ENCODE measurements at places on chromosomes 12 and 14.

- DNase-seq, result no peak
Measured at GRCh38 chr12:99609455-99610181, 37.9 kb upstream of the GARIN6 start.

GRCh38 chr14:50906326-50907065 lies 34.6 kb downstream of the ABHD12B start:
- DNase-seq, result no peak

DNA sequence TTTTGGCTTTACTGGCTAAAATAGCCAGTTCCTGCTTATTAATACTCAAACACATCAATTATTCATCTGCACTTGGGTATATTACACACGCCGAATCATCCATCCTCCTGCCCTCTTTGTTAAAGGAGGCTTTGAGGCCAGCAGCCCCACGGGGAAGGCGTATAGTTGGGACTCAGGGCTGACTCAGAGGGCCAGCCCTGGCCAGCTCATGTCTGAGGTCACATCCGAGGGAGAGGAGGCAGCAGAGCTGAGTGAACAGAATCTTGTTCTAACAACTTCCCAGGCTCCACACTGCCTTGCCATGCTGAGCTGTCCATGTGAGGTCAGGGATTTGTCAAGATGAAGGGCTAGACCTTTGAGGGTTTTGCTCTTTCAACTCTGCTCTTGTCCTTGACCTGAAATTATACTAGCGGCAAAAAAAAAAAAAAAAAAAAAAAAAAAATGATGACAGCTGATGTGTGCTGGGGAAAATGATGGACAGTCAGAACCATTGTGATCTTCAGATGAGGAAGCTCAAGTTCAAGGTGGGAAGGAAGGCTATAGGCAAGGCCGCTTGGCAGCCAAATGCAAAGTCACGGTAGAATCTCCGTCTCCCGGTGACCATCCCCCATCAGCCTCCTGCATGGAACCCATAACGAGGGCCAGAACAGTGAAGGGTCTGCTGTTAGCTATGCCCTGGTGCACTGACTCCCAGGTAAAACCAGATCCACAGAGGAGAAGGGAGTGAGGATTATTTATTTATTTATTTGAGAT lies 12.5 kb upstream of the MARK3 start:
- no peak for DNase-seq

DNA sequence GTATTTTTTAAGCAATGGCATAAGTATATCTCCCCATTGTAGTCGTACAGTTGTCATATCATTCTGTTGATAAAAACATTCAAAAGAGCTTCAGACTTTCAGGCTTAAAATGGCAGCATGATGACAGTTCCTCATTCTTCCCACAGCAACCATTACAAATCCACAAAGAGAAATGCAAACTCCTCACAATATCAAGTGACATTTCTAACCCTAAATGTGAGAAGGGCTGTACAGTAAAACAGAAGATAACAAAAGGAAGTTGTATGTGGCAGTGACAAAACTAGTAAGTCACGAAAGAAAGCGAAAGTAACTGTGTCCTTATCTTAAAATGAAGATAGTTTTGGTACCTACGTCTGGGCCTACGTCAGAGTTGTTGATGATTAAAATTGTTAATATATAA lies 46.7 kb downstream of the GXYLT1 start:
- DNase-seq, result peak; percentile 6

- DNase-seq, result no peak
Measured at GRCh38 chr12:62260733-62261683, 804 bp downstream of the USP15 start.

GRCh38 chr14:28059254-28059653 lies 707.3 kb upstream of the FOXG1 start:
- DNase-seq, result no peak

DNA sequence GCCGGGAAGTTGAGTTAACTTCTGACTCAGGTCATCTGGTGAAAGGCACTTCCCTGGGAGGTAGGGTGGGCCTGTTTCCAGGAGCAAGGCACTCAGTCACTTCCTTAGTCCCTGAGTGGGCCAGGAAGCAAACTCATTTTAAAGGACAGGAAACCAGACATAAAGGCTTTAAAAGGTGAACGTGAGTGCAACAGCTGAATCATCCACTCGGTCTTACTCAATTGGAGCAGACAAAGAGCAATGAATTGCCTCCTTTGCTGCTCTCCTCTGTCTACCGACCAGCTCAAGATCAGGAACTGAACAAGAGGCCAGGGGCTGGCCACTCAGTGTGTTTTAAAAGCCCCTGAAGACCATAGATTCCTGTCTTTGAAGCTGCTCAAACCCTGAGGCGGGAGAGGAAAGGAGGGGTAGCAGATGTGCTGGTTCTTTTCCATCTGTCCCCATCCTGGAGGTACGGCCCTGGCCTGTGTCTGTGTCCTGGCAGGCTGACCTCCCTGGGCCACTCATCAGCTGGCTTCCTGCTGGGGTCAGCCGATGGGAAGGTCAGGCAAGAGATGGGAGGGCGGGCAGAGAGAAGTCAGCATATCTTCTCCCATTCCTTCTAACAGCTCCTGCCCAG lies 148.9 kb downstream of the PPM1H start:
- DNase-seq, result no peak

- no peak for DNase-seq
Measured at GRCh38 chr12:26696613-26697092, 136.3 kb downstream of the ITPR2 start.

GRCh38 chr12:107145397-107145796 lies 52.0 kb upstream of the CRY1 start:
- DNase-seq, result no peak

- no peak for DNase-seq
Measured at GRCh38 chr14:34425095-34425851, 36.8 kb downstream of the SPTSSA start.

DNA sequence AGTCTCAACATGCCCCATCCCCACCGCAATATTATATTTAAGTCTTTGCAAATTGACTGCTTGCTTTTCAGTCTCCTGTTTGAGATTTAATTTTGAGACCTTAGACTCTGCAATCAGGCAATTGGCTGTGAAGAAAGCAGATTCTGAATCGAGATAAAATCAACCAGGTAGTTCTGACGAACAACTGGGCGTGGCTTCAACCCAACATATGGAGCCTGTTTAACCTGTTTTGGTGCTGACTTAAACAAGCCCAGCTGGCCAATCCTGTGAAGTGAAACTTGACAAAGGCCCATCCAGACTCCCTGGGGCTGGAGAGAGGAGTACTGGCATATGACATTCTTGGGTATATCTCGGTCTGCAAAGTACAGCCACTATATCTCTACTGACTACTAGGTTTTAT lies 9.8 kb upstream of the CIPC start:
- peak; percentile 94 for DNase-seq

- no peak for DNase-seq
Measured at GRCh38 chr14:69693145-69693544, 73.8 kb upstream of the SRSF5 start.

- DNase-seq, result no peak
Measured at GRCh38 chr12:8559676-8560075, 19.0 kb upstream of the CLEC4E start.

GRCh38 chr14:54106661-54107377 lies 150.2 kb upstream of the BMP4 start:
- no peak for DNase-seq

GRCh38 chr12:62848418-62848817 lies 86.5 kb downstream of the PPM1H start:
- DNase-seq, result no peak

- no peak for DNase-seq
Measured at GRCh38 chr12:59452259-59452658, 143.6 kb upstream of the SLC16A7 start.

DNA sequence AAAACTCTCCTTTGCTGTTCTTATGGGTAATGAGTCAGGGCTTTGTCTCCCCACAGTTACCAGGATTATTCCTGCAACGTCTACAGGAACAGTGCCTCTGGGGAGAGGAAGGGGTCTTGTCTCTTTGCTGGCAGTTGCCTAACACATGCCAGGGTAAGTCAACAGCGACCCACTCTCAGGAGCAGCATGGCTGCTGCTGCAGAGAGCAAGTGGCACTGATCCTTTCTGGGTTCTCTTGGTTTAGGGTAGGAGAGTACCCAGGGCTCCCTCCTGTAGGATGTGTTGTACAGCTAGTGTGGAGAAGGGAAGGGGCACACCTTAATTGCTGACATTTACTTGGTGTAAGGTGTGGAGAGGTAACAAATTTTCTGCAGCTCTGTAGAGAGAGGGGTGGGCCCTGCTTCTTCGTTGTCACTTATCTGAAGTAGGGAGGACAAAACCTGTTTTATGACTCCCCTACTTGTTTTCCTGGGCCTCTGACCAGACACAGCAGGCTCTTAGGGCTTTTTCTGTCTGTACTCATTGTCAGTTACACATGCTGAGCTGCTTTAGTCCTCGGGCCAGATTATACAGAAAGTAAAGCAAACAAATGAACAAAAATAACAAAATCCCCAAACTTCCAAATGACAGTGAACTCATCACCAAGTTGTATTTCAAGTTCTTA lies 168.2 kb downstream of the ACSS3 start:
- no peak for DNase-seq

DNA sequence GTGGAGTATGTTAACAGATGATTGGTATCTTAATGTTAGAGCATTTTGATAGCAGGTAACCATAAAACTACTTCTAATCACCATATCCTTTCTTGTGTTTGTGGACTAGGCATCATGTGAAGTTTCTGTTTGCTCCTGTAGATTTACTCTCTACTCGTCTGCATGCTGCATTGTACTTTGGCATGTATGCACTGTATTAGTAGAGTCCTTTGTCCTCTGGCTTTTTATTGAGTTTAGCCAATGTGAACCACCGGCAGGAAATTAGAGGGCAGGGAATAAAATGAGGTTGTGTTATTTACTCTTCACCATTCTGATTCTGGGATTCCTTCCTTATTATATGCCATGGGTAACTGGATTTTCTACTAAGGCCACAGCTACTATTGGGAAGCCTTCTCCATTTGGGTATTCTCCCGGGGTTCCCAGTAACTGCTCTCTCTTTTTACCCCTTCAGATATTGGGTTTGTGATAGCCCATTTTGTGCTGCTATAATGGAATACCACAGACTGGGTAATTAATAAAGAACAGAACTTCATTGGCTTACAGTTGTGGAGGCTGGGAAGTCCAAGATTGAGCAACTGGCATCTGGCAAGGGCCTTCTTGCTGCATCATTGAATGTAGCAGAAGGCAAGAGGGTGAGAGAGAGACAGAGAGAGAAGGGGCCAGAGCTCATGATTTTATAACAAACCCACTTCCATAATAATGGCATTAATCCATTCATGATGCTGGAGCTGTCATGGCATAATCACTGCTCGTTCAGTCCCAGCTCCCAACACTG lies 22.4 kb downstream of the FAM177A1 start:
- peak; percentile 60 for DNase-seq

DNA sequence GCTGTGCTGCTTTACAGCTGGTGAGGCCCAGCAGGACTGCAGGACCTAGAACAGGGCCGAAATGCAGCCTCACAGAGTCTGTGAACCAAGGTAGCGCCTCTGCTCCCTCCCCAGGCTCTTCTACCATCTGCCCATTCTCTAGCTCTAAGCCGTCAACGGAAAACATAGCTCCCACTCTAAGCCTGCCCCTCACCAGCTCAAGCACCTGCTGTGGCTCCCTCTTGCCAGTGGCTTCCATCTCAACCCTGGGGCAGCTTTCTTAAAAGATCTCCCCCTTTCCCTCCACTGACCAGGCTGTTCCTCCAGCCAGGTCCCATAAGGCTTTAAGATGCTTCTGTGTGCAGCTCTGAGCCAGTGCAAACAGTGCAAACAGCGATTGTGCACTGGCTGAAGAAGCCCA lies 61.3 kb downstream of the RFLNA start:
- DNase-seq, result no peak

DNA sequence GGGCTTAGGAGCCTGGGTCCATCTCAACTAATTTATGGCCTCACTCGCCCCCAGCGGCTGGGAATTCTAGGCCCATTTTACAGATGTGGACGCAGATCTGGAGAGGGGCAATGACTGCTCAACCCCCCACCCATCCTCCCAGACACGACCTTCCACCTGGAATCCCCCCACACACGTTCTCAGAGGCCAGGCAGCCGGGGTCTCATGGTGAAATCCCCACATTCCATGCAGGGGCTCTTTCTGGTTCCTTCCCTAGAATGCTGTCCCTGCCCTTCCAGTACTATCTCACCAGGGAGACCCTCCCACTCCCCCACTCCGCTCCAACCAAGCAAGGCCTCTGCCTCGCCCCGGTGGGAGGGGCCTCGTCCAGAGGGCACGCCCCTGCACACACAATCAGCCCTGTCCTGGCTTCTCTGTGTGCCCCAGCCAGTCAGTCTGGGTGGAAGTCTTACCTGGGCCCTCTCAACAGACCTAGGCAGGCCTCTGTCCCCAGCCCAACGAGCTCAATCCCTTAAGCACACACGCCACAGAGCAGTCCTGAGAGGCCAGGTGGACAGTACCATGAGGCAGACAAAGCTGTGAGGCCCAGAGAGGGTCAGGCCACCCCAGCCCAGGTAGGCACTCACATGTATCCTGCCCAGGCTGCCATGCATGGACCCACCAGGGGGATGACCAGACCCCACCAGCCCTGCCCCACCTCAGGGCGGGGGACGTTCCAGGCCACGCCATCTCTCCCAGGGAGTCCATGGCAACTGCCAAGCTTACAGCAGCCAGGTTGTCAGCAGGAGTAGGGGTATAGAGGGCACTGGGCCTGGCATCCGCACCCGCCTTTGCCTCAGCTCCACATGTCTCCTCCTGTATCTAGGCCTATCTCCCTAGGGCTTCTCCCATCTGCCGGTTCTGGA lies 1.3 kb upstream of the ANKRD9 start:
- peak; percentile 91 for DNase-seq

DNA sequence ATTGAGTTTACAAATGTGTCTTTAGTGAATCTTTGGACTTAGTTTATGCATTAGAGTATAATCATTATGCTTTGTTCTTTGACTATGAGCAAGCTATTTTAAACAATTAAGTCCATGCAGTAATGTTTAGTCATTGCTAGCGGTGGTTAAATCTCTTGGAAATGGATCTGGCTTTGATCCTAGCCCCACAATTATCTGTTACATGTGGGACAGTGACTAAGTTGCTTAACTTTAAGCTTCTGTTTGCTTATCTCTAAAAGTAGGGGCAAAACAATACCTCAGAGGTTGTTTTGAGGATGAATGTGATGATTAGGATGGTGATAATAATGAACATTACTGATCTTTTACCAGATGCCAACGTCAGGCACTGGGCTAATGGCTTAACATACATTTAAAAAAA lies 124.2 kb downstream of the NPAS3 start:
- no peak for DNase-seq

GRCh38 chr14:32941668-32942065 lies 3.0 kb downstream of the NPAS3 start:
- DNase-seq, result no peak

DNA sequence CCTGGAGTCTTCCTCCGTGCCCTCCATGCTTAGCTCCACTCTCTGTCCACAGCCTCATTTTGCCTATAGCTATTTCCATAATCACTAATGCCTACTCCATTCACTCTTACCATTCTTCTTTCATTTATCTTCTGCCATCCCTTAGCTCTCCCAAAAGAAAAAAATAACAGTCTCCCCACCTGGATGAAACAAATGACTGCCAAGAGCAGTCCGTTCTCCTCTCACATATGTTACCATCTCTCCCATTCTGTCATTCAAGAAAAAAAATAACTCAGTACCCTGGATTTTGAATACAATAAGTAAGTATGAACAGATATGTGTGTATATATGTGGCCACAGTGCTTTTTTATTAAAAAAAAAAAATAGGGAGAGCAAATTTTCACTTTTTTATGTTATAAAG lies 13.2 kb downstream of the DUSP16 start:
- DNase-seq, result no peak
